ENCODE measurements at places on chromosomes 1 and 21.

DNA sequence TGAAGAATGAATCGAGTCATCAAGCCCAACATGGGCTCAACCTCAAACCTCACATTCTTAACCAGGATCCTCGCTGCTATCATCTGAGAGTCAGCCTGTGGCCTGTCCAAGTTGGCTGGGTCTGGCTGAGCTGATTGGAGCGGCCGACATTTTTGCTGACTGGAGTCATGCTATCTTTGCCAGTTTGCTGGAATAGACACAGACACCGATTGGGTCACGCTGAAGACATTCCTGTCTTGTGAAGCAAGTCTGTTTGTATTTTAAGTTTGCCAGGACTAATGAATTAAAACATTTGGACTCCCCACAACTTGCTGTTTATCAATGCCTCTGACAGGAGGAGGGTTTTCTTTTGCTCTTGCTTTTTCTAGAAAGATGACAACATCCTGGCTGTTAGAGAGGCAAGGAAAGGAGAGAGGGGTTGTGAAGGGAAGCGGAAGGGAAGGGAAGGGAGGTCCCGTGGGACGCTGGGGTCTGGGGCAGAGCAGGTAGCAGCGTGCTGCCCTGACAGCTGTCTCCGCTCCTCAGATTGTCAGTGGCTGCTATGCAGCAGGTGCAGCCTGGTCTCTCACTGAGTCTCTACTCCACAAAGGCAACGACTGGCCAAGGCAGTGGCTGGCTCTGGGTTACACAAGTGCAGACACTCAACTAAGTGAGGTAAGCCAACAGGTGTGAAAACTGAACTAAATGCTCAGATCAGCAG lies at the start of gene MAP3K7CL:
TSS of gene MAP3K7CL (plus strand) at position 375 of the 700 bp plus-strand sequence. CDS start 2,701 bp downstream, outside the sequence.
- no peak for DNase-seq

DNA sequence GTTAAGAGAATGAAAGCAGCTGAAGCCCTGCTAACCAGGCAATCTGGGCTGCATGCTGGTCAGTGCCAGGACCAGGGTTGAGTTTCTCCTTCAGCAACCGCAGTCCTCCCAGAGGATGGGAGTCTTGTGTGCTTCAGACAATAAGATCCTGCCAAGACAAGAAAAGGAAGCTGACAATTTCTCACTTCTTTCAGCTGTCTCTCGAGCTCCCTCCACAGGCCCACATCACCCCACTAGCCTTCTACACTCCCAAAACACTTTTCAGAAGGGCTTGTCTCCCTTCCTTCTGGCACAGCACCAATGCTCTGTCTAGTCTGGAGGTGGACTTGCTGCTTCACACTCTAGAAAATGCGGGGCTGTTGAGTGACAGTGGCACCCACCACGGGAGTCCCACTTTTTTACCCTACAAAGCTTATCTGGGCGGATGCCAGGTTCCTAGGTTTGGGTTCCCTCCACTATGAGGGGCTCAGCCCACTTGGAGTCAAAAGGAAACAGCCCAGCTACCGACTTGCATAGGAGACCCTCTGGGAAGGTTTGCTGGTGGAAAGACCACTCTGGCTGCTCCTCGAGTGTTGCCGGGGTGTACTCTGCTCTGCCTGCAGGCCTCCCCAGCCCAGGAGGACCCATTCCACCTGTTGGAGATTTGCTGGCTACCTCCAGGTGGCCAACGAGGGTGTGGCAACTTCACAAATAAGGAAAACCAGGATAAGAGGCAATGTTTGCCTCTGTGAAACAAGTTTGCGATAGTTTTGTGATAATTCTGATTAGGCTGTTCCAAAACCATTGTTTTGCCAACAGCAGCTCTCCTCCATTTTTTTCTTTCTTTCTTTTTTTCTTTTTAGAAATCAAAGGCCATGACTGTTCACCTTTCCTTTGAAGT lies 68.9 kb downstream of the TENT5C start:
- DNase-seq = peak; percentile 81

DNA sequence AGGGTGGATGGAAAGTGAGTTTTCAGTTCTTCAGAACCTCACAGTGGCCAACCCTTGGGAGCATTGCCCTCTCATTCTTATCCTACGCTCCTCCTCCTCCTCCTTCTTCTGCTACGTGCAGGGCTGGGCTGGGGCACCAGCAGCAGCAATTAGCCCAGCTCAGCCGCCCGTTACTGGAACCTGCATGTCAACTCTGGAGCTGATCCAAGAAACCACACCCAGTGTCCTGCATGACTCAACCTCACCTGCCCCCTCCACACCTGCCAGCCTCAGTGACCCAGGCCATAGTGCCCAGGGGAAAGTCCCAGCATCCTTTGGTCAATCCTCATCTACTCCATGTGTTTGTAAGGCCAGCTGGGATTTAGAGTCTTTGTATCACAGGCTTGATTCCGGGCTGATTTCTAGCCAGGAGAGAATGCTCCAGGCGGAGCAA lies 12.6 kb downstream of the ELF3 start:
- no peak for DNase-seq

DNA sequence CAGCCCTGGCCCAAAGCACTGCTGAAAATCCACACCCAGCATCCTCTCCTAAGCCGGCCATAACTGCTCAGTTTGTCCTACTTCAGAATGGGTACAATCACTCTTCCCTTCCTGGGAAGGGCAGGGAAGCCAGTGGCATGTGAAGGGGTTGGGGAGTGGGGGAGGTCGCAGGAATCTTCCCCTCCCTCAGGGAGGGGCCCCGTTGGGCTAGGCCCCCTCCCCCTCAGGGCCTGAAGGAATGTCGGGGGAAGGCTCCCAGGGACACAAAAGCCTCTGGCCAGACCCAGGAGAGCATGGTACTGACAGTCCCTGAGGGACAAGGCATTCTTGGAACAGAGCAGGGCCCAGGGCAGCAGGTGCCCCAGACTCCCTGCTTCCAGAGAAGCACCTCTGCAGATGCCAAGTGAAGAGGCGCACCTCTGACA lies 1.2 kb downstream of the ELOVL1 start:
- DNase-seq = no peak

- no peak for DNase-seq
These were observed 53.1 kb downstream of the HNRNPR start for GRCh38 chr1:23290836-23291565.

DNA sequence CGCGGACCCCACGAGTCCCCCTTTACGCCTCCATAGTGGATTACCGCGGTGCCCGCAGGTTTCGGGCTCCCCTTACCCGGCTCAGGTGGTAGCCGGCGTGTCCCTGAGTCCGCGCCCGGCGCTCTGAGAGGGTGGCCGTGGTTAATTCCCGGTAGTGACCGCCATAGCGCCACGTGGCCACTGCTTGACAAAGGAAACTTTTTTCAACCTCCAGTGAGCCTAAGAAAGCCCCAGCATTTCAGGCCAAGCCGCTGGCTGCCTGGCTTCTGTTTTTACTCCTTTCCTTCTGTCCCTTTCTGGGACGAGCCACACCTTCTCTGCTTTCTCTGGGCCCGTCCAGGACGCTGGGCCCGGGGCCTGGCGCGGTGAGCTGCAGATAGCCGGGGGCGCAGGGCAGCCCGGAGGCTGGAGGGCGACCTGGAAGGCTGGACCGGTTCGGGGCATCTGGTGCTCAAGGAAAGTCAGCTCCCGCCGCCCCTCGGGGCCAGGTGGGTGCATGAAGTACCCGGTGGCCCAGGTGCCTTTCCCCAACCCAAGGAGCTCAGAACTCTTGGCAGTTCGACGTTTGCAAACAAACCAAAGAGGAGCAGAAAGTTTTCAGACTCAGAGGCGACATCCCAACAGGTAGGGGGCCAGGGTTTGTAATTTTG lies 540 bp upstream of the C1orf198 start:
- peak; percentile 63 for DNase-seq

DNA sequence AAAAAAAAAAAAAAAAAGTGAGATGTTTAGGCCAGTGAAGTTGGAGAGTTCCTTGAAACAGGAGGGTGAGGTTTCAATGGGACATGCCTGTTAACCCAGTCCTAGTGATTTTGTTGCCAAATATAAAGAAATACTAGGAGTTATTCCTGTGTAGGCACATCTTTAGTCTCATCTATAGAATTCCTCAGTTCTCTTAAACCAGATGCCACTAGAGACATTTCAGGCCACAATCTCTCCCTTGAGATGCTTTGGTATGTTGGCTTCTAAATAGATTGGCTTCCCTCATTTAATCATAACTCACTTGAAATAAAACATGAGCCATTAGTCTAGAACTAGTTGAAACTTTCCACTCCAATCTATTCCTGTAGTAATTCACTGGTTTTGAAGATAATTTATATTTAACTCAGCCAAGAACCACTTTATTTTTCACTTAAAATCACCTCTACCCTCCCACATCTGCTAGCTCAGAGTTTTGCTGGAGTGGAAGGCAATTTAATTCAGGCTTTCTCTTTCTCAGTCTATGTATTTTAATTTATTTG lies 29.8 kb downstream of the GPR137B start:
- no peak for DNase-seq

GRCh38 chr1:162302306-162303003 lies 74.2 kb downstream of the SPATA46 start:
- DNase-seq = no peak

- DNase-seq = peak; percentile 40
These were observed 758 bp downstream of the RAD54L start for GRCh38 chr1:46248122-46248920.

- DNase-seq = no peak
These were observed 46.9 kb upstream of the ADARB1 start for GRCh38 chr21:45027241-45028196.

- no peak for DNase-seq
These were observed 10.9 kb upstream of the PADI2 start for GRCh38 chr1:17130138-17130635.

DNA sequence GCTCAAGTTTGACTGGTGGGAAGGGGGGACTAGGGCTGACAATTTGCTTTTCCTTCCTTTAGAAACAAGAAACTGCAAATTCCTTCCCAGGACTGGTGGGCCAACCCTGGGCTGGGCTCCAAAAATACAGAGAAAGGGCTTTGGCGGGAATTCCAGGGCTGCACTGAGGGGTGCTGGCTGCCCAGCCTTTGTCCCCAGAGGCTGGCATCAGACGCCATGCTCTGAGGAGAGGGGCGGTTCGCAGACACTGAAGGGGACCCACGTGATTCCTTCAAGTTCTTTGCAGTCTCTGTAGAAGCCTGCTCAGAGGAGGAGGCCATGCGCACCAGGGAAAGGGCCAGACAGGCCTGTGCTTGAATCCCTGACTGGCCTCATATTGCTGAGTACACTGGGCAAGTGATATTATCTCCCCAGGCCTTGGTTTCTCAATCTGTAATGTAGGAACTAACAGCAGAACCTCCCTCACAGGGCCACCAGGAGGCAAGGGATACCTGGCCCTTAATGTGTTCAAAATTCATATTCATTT lies 119.5 kb downstream of the EPHB2 start:
- no peak for DNase-seq

GRCh38 chr21:27171707-27172106 lies 204.8 kb upstream of the ADAMTS5 start:
- no peak for DNase-seq

DNA sequence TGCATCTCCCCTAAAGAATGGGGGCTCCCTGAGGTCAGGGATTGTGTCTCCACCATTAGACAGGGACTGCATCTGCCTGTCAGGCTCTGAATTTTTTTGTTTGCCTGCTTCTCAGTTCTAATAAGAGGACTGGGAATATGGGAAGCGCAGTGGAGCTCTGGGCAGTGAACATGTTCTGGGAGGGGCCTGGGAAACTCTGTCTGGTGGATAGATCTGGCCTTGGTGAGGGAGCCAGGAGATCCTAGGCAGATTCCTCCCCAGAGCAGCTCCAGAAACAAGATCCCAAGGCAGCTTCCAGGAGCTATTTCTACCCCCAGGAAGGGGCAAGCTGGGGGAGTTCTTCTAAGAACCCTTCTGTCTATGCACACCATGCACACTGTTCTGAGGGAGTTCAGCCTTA lies 12.6 kb upstream of the MYOG start:
- DNase-seq = no peak

DNA sequence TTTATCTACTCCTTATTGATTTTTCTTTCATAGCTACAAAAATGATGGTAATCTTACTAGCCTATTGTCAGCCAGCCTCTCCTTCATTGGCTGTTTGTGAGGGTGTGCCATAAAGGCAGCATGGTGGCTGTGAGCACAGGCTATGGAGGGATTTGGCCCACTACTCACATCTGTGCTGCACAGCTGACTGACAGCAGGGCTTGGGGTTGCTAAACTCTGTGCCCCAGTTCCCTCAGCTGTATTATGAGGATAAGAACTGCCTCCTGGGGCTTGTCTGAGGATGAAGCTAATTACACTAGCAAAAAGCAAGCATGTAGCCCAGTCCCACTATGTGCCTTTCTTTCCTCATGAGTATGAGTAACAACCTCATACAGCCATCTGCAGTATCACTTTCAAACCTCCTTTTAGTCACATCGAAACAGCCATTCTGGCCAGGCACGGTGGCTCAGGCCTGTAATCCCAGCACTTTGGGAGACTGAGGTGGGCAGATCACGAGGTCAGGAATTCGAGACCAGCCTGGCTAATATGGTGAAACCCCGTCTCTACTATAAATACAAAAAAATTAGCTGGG lies 66.2 kb downstream of the COQ8A start:
- no peak for DNase-seq

- no peak for DNase-seq
These were observed 37.5 kb upstream of the ARF1 start for GRCh38 chr1:228044961-228045360.

GRCh38 chr1:156592910-156593660 lies 1.5 kb downstream of the NAXE start:
- no peak for DNase-seq

- DNase-seq = no peak
These were observed 18.9 kb upstream of the SPATC1L start for GRCh38 chr21:46203203-46203600.

GRCh38 chr1:150321826-150322166 lies 463 bp downstream of the PRPF3 start:
- DNase-seq = no peak

GRCh38 chr1:209861242-209861641 lies 33.5 kb downstream of the UTP25 start:
- DNase-seq = no peak

- DNase-seq = peak; percentile 60
These were observed 25.9 kb downstream of the S100A6 start for GRCh38 chr1:153509729-153510354.

DNA sequence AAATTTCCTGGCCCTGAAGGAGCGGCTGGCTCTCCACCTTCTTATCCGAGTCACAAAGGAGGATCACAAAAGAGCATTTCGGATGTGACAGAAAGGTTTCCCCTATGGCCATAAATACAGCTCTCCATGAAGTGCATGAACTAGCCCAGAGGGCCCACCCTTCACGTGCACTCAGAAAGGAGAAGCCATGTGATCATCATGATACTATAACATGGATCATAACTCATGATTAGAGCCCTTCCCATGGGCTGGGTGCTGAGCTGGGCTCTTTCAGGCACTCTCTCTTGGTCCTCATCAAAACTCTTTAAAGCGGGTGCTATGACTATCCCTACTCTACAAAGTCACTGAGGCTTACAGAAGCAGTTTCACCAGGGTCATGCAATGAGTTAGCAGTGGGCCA lies 135.0 kb downstream of the PTPRU start:
- DNase-seq = no peak

- DNase-seq = no peak
These were observed 17.8 kb downstream of the TMEM51 start for GRCh38 chr1:15171271-15171908.

GRCh38 chr1:63882048-63882704 lies 108.4 kb downstream of the ROR1 start:
- DNase-seq = no peak
